Stimulated activated CD4-positive, alpha-beta T cell treated with anti-CD3 and anti-CD28 coated beads, Interleukin-15, amount 100 ng/mL, for 1 hour (primary cell): ENCODE measurements at places on chromosomes 3 and 15.

- DNase-seq: no peak
These were observed 173.2 kb upstream of the CHRM5 start for GRCh38 chr15:33795070-33795469.

DNA sequence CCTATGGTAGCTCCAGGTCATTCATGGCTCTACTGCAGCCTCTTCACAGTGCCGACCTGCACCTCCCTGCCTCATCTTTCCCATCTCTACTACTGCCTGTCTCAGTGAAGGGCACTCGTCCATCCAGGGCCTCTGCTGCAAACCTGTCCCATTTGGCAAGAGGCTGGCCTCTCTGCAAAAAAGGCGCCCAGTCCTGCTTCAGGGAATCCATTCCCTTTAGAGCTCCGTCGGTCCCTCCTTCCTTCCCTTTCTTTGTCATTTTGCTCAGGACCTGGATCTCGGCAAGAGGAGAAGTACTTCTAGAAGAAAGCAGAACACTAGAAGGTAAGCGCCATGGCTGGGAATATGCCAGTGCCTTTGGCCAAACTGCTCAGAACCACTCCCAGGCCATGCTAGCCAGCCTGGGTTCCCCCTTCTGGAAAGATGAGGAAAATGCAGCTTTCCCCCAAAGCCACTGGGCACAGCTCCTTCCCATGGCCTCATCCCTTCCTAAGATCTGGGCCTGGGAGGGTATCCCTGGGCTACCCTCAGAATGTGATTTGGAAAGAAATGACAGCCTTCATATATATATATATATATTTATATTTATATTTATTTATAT is 6.4 kb upstream of the ISL2 start:
- DNase-seq: no peak

DNA sequence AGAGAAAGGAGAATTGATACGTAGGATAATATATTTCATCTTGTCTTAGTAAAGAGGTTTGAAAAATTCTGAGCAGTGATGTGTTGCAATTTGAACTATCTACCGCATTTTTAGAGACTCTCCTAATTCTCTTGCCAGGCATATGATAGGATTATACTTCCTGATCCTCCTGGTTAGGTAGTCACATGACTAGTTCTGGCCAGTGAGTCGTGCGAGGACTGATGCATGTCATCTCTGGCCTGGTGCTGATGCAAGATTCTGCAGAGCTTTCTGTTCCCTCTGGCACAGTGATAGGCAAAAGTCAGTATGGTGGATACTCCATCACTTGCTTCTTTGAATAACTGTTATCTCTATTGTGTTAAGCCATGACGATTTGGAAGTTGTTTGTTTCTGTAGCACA is 277.6 kb upstream of the NAALADL2 start:
- DNase-seq: no peak

GRCh38 chr3:10988991-10989484 is 3.5 kb upstream of the SLC6A1 start:
- no peak for DNase-seq

GRCh38 chr3:122353215-122353614 is 28.2 kb downstream of the CSTA start:
- no peak for DNase-seq

GRCh38 chr3:151093905-151094304 is 8.4 kb downstream of the MED12L start:
- DNase-seq: no peak

GRCh38 chr3:10558736-10559135 is 53.4 kb upstream of the ATP2B2 start:
- no peak for DNase-seq
